ENCODE measurements at places on chromosomes 1 and 21. TPM values are rescaled to one million over a fixed set of nuclear protein-coding genes. Genes with fewer than 3 reads are reported as not detected.

The FCRL6 gene
- polyA plus RNA-seq: 0.25 TPM

The NPHS2 gene
- 480 TPM for polyA plus RNA-seq

The C1orf94 gene
- 0.07 TPM for polyA plus RNA-seq

The CORT gene
- polyA plus RNA-seq: 0.82 TPM

The LDLRAD1 gene
- not detected for polyA plus RNA-seq

The DISC1 gene
- polyA plus RNA-seq: 7.2 TPM

The PLPPR5 gene
- polyA plus RNA-seq: 2.0 TPM

The DMBX1 gene
- polyA plus RNA-seq: 0.01 TPM

The UBE2U gene
- polyA plus RNA-seq: not detected

The SASS6 gene
- 7.5 TPM for polyA plus RNA-seq

The NBPF4 gene
- polyA plus RNA-seq: not detected

The RBP7 gene
- 35.6 TPM for polyA plus RNA-seq

The PRKAA2 gene
- polyA plus RNA-seq: 16.9 TPM

The TDRD10 gene
- 1.5 TPM for polyA plus RNA-seq

The A3GALT2 gene
- not detected for polyA plus RNA-seq

The UBL4B gene
- polyA plus RNA-seq: not detected

The FAM167B gene
- polyA plus RNA-seq: 8.4 TPM

The DTL gene
- 16.9 TPM for polyA plus RNA-seq

The OR2L2 gene
- polyA plus RNA-seq: not detected

The OR2AK2 gene
- not detected for polyA plus RNA-seq

The VASH2 gene
- polyA plus RNA-seq: 23.5 TPM

The HSD11B1 gene
- 0.36 TPM for polyA plus RNA-seq

The HSD3B2 gene
- 1.8 TPM for polyA plus RNA-seq

The CNIH3 gene
- polyA plus RNA-seq: 9.5 TPM

The SLC30A2 gene
- 6.8 TPM for polyA plus RNA-seq

The OLFML3 gene
- 178 TPM for polyA plus RNA-seq

The NOTCH2NLA gene
- polyA plus RNA-seq: 46.4 TPM

The ADAMTS5 gene
- polyA plus RNA-seq: 24.7 TPM

The S100A12 gene
- 2.3 TPM for polyA plus RNA-seq

The CACHD1 gene
- 65.1 TPM for polyA plus RNA-seq

The LGR6 gene
- 0.64 TPM for polyA plus RNA-seq

The OLFM3 gene
- polyA plus RNA-seq: 28.3 TPM

The SPATA45 gene
- not detected for polyA plus RNA-seq

The FALEC gene
- polyA plus RNA-seq: not detected

The RPTN gene
- polyA plus RNA-seq: not detected

The BTBD8 gene
- 6.0 TPM for polyA plus RNA-seq
